ENCODE measurements at places on chromosomes 13 and 19.

DNA sequence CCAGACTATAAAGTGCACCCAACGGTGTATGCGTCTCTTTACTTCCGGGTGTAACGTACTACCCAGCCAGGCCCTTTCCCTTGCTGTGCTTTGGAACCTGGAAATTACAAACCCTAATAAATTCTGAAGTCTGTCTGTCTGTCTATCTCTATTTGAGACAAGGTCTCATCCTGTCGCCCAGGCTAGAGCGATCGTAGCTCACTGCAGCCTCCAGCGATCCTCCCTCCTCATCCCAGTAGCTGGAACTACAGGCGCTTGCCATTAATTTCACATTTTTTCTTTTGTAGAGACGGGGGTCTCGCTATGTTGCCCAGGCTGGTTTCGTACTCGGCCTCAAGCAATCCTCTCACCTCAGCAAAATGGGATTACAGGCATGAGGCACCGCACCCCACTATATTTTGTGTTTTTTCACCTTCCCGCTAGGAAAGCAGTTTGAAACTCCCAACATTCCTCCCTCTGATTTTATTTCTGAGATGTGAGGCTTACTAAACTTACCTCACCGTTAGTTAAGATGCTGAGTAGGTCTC is 469 bp upstream of the RNF6 start:
- DNase-seq: no peak

DNA sequence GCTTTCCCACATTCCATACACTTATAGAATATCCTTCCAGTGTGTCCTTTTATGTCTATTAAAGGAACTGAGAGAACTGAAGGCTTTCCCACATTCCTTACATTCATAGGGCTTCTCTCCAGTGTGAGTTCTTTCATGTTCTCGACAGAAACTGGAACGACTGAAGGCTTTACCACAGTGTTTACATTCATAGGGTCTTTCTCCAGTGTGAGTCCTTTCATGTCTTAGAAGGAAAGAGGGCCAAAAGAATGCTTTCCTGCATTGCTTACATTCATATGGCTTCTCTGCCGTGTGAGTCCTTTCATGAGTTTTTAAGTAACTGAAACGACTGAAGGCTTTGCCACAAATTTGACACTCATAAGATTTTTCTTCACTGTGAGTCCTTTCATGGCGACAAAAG is 22.3 kb downstream of the ZNF44 start:
- DNase-seq: no peak

GRCh38 chr19:4523306-4524110 is 5.2 kb upstream of the PLIN4 start:
- DNase-seq: no peak

DNA sequence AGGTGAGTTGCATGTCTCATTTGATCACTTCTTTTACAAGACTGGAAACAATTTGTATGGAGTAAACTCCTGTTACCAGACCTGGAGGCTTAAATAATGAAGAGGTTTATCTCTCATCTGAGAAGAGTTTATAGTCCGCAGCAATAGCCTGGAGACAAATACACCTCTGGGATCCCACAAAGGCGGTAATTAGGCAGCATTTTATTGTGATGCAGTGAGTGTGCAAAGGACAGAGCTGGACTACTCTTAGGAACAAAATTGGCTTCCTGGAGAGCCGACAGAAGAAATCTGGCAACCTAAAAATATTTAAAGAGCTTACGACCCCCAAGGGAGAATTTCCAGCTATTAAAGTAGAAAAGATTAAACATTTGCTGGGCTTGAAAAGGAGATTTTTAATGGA is 11.8 kb upstream of the KATNAL1 start:
- DNase-seq: no peak

- DNase-seq: no peak
Measured at GRCh38 chr13:64078025-64078424, 2662.4 kb upstream of the PCDH20 start.

DNA sequence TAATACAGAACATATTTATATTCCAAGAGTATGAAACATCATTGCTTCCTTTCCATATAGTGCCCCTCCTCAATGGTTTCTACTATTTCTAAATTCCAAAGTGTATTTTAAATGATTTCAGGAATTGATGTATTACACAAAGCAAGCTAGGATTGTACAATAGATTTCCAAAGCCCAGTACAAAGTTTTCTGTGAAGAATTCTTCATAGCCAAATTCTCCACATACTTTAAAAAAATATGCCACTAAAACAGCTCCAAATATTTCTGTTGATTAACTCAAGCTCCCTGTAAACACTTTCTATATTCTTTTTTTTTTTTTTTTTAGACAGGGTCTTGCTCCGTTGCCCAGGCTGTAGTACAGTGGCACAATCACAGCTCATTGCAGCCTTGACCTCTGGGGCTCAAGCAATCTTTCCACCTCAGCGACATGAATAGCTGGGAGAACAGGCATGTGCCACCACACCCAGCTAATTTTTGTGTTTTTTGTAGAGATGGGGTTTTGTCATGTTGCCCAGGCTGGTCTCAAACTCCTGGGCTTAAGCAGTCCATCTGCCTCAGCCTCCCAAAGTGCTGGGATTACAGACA is 50.6 kb downstream of the ELF1 start:
- DNase-seq: no peak

GRCh38 chr13:28324181-28324789 is 170.6 kb downstream of the FLT1 start:
- peak; percentile 66 for DNase-seq

- no peak for DNase-seq
Measured at GRCh38 chr19:8161135-8161646, 11.8 kb upstream of the FBN3 start.

DNA sequence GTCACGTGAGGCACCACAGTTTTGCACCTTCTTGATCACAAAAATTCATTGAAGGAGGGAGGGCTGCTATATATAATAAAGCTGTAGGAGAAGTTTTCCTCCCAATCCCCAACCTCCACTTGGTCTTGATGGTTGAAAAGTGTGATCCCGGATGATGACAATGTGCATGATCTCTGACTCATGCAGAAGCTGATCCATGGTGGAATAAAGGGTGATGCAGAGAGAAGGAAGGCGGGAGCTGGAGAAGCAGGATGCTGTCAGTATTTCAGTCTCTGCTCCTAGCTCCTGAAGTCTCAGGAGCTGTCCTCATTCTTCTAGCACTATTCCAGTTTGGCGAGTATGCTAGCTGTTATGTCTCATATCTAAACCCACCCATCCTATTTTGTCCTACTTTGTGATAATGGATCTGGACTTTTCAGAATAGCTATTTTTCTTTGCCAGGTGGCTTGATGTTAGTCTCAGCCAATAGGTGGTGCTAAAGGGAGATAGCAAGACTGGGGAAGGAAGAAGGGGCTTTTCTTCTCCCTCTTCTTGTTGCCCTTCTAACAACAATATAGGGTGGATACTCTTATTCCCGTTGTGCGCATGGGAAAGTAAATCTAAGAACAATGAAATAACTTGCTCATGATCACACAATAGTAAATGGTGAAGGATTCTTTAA is 65.6 kb upstream of the HTR2A start:
- DNase-seq: no peak

GRCh38 chr13:111957913-111958450 is 109.0 kb upstream of the SOX1 start:
- no peak for DNase-seq

DNA sequence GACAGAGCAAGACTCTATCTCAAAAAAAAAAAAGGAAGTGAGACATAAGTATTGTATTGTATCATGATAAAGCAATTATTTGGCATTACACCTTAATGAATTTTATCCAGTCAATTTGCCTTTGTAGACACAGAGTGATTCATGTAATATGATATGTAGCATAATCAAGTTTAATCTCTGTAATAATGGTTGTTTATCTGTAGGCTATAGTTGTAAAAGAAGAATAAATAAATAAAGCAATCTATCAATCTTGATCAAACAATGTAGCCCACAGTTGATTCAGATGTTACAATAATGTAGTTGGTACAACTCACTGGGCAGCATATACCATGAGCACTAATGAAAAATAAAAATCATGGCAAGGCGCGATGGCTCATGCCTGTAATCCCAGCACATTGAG is 28.5 kb upstream of the CEACAM20 start:
- DNase-seq: no peak

- DNase-seq: no peak
Measured at GRCh38 chr19:55193481-55193880, 13.4 kb upstream of the SYT5 start.

- DNase-seq: no peak
Measured at GRCh38 chr19:33477781-33478180, 43.8 kb downstream of the PEPD start.

GRCh38 chr19:50550594-50550966 is 17.7 kb downstream of the LRRC4B start:
- no peak for DNase-seq

DNA sequence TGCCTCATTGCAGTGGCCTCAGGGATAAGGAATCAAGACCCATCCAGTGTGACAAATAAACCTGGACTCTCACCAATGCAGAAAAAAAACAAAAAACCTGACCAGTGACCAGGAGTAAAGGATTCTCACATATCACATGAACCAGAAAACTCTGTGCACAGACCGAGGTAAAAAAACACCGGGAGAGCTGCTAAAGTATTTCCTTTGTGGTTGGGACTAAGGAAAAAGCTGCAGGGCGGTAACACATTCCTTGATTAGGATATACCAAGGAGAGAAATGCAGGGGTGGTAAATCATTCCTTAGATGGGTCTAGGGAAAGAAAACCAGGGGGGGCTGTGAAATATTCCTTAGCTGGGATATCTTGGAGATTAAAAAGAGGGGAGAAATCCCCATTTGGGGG is 64.8 kb upstream of the ZNF85 start:
- DNase-seq: no peak

- no peak for DNase-seq
Measured at GRCh38 chr13:28942906-28943305, 122.8 kb downstream of the MTUS2 start.

DNA sequence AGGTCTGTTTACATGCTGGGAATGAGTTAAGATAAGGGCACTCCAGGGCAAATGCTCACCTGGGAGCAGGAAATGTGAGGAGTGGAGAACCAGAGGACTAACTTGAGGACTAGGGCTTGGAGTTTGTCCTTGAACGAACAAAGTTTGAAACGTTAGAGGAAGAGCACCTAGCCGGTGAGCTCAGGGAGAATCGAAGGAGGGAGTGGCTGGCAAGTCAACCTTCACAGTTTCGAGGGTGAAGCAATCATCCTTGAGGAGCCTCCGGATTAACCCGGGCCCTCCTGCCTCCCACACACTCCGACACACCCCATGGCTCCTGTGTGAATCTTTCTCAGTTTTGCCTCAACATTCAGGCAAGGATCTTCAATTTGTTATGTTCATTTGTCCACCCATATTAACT is 58.6 kb downstream of the LMO7 start:
- no peak for DNase-seq

DNA sequence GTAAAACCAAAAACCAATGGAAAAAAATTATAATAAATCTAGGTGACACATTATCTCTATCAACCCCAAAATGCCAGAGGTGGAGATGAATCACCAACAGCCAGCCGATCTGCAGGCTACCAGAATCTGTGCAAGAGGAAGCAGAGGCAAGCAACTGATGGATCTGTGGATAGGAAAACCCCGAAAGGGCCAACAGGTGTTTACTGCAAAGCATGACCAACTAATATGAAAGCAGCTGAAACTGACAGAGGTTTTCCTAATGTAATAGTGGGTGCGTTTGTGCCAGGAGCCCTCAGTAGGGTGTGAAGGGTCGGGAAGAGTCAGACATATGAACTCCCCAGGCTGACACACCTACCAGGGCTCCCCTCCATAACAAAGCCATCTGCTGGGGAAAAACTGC is 554.6 kb downstream of the RFC3 start:
- no peak for DNase-seq

DNA sequence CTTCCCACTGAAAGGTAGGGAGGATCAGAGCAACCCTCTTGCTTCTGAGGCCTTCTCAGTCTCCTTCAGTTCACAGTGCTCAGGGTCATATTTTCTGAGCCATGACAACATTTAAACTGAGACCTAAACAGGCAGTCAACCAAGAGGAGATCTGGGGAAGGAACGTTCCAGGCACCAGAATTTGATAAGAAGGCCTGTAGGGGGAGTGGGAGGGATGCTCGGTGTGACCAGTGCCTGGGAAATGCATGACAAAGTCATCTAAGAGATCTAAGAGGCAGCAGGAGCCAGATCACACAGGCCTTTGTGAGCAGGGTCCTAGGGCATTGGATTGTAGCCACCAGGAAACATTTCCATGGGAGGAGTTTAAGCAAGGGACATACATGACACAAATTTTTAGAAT is 71.6 kb downstream of the SHISA2 start:
- peak; percentile 56 for DNase-seq

DNA sequence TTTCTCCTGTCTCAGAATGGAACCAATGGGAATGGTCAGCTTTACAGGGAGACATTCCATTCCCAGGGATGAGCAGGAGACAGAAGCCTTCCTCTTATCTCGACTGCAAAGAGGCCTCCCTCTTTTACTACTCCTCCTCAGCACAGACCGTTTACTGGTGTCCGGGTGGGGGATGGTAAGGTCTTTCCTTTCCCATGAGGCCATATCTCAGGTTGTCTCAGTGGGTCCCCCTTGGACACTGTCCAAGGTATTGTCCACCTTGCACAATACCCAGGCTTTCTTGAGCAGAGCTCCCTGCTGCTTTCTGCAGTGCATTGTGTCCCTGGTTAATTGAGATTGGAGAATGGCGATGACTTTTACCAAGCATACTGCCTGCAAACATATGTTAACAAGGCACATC is 7.5 kb upstream of the ZNF808 start:
- DNase-seq: no peak

DNA sequence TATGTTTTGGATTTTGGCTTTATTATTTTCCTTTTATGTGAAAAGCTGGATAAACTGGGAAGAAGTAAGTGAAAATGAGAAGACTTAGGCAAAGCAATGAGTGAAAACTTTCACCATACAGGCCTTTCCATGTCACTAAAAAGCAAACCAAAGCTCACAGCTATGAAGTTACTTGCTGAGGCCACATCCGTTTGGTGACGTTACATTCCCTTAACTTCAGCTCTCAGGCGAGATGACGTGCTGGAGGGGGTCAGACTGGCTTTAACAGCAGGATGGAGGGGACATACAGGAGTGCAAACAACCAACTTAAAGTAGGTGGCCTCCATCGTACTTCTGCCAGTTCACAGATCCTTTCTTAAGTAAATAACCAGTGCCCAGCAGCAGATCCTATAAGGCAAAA is 522.3 kb downstream of the MYO16 start:
- no peak for DNase-seq

DNA sequence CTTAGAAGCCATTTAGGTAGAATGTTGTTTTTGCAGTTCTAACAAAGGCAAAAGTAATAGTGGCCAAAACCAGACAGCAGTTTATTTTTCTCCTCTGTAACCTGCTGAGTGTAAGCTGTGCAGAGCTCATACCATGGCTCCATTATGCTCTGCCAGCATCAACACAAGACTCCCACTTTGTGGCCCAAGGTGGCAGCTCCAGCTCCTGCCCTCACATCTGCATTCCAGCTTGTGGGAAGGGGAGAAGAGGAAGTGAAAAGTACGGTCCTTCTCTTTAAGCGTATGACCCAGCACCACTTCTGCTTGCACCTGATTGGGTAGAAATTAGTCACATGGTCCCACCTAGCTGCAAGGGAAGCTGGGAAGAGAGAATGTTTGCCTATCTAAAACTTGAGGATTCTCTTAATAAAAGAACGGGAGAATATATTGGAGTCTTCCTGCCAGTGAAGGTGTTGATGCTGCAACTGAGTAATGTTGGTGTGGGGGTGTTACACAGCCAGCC is 19.2 kb downstream of the ADGRE1 start:
- DNase-seq: no peak

Data from tongue (tissue), 3 donors.